ENCODE measurements at places on chromosomes 2 and 18. TPM values are rescaled to one million over a fixed set of nuclear protein-coding genes. Genes with fewer than 3 reads are reported as not detected.
A peak's percentile ranks its signal among the peaks of the same experiment; 100 is the strongest.

The TNFAIP6 gene
- 13.2 TPM for total RNA-seq

The KLHL29 gene
- 14.7 TPM for total RNA-seq

The KCNIP3 gene
- total RNA-seq, result 2.6 TPM

GRCh38 chr2:213259266-213259665 is 25.0 kb upstream of the SPAG16 start:
- DNase-seq, result no peak

GRCh38 chr18:72056171-72056570 is 488.0 kb downstream of the CBLN2 start:
- DNase-seq, result no peak

GRCh38 chr2:12428786-12429185 is 287.9 kb upstream of the TRIB2 start:
- peak; percentile 57 for DNase-seq

Measured in fibroblast of villous mesenchyme (primary cell).